ENCODE measurements at places on chromosomes 5 and 9.

DNA sequence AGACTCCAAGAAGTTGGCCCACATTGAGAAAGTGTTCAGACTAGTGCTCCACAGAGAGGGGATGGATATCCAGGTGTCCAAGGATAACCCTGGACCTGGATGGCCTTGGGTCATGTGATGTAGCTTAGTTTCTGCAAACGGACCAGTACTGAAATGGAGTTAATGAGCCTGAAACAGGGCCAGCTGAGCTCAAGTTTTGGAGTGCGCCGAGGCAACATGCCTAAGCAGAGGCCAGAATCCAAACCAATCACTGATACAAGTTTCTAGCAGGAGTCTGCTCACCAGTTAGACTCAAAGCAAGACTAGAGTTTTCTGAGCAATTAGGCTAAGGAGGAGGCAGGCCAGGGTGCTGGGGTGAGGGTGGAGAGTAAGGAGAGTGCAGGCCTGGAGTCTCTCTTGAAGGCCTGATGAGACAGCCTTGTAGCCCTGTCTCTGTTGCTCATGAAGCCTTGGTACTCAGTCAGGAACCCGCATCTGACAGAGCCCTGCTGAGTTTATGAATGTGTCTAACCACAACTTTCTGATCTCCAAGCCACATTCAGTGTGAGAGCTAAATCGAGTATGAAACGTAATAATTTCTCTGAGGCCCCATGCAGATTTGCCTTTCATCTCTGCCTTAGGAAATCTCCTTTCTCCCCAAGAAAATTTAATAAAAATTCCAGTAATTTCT is 68.9 kb upstream of the EQTN start:
- DNase-seq: no peak

- DNase-seq: no peak
Observed at GRCh38 chr5:83199126-83199525, 121.8 kb downstream of the XRCC4 start.

GRCh38 chr5:150637245-150638052 is 3.0 kb upstream of the SYNPO start:
- DNase-seq: no peak

DNA sequence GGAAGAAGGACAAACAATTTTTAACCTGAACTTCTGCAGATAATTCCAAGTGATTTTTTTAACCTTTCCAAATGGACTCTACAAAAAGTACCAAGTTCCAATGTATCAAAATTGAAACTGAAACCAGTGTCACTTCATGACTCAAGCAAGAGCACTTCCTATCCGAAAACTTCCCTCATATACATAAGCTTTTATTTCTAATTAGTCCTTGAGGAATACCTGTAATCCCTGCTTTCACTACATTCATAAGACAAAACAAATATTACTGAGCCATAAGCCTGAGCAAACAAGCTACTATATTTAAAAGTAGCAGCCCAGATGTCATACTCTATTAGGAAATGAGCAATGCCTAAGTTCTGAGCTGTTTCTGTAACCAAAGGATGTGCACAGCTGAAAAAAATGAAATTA is 224.4 kb downstream of the EBF1 start:
- no peak for DNase-seq

DNA sequence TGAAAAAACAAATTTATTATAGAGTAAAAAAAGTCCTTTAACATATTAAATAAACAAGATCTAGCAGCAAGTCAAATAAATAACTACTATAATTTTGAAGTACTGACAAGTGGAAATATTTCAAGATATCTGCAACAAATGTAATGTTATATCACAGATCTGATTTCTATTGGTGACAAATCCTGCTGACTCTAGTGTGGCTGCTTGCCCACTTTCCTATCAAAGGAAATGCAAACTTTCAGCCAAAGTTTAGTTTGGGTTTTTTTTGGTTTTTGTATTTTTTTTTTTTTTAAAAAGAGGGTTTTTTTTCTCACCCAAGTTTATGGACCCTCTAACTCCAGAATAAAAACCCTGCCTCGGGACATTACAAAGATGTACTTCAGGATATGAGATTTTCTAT is 12.9 kb downstream of the ADRA1B start:
- no peak for DNase-seq

DNA sequence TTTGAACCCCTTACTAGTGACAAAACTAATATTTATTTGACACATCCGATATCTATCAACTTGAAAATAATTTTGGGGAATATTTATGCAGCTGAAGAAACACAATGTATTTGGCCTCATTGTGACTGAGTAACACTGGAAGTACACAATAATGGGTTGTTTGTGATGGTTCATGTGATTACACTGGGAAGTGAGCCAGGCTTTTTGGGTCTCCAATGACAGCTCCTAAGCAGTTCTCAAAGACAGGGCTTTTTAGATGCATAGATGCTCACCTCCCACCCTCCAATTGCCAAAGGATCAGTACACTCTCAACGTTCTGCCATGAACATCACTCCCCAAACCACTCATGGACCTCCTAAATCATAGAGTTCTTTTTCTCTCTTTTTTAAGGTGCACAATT is 170.0 kb downstream of the SLC24A2 start:
- DNase-seq: no peak

DNA sequence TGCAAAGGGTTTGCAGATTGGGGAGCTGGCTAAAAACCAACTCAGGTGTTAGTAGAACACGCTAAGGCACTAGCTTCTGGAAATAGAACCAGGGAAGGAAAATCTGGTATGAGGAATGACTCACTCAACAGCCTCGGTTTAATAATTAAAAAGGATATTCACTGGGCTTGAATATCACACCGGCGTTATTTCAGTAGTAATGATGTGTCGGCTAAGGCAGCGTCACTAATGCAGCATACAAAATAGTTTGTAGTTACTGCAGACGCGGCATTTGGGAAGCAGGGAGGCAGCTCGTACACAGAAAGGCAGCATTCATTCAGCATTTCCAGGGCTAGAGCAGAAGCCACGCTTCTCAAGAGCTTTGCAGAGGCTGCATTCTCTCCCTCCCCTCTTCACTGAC is 1.7 kb downstream of the ADRA1B start:
- DNase-seq: no peak

DNA sequence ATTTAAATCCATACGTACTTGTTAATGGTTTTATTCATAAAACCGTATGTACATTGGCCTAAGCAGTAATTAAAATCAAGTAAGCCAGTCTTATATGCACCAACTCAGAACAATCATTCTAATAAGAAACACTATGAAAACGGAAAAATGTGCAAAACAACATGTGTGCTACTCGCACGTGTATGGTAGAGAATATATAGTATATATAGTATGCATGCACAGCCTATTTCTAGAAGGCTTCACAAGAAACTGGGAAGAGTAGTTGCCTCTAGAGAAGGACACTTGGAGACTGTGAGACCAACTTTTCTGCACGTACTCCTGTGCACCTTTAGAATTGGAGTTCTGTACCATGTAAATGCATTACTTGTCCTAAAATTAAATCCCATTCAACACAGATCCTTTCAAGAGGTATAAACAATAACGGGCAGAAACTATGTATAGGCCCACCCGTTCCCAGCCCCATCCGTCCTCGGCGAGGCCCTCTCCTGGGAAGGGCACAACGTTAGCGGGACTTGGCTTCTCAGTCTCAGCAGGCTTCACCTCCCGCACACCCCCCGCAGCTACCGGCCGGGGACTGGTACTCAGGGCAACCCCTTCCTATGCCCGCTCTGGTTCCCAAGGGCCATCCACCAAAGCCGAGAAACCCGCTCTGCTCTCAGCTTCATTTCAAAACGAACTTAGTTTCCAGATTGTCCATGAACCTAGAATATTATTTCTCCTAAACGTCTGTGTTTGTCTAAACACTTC is 2.0 kb downstream of the CDC14B start:
- DNase-seq: no peak

DNA sequence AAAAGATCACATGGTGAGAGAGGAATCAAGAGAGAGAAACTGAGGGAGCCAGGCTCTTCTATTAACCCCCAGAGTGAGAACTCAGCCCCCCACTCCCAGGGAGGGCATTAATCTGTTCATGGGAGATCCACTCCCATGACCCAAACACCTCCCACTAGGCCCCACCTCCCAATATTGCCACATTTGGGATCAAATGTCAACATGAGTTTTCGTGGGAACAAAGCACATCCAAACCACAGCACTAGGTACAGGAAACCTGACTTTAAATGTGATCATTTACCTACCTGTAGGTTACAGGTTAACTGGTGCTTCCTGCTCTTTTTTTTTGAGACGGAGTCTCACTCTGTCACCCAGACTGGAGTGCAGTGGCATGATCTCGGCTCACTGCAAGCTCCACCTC is 16.9 kb downstream of the NNT start:
- no peak for DNase-seq

GRCh38 chr9:124598048-124598447 is 90.8 kb upstream of the NR5A1 start:
- no peak for DNase-seq

- DNase-seq: no peak
Observed at GRCh38 chr9:125587819-125588460, 119.1 kb downstream of the MAPKAP1 start.

DNA sequence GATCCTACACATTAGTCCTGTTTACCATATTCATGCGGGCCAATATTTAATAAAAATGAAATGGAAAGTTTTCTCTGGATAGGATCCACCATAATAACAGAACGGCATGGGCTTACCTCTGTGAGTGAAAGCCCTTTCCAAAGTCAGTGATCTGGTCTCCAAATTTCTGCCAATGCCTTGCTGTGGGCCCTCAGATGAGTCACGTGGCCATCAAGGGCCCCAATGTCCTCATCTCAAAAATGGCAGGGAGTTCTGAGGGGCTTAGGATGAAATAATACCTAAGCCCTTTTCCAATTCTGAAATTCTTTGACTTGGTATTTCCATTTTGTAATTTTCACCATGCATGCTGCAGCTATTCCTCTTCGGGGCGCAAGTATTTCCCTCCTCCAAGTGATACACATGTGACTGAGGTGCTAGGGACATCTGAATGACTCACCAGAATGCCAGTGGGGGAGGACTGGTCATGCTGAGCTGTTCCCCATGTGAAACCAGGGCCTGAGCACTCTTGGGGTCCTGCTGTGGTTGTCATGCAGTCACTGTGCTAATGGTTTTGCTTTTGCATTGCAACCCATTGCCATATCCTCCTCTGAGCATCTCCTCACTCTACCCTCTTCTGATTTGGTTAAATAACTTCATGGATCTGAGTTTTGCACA is 35.0 kb downstream of the ITK start:
- no peak for DNase-seq

- no peak for DNase-seq
Observed at GRCh38 chr9:92608909-92609445, 61.0 kb downstream of the IPPK start.

DNA sequence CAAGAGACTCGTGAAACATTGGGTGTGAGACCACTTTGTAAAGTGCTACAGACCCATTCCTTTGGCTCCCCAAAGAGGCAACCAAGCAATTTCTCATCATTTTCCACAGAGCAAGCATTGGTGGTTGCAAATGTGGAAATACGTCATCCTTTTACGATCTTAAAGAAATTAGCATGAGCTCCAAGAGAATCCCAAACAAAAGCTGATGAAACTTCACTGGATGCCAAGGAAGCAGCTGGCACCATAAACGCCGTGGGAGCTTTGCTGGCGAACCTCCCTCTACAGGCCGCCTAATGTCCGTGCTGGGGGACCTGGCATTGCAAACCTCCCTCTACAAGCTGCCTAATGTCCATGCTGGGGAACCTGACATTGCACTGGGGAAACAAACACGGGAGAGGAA is 432.4 kb downstream of the ACTL7B start:
- no peak for DNase-seq

GRCh38 chr5:135313405-135313804 is 85.6 kb downstream of the MACROH2A1 start:
- DNase-seq: no peak

DNA sequence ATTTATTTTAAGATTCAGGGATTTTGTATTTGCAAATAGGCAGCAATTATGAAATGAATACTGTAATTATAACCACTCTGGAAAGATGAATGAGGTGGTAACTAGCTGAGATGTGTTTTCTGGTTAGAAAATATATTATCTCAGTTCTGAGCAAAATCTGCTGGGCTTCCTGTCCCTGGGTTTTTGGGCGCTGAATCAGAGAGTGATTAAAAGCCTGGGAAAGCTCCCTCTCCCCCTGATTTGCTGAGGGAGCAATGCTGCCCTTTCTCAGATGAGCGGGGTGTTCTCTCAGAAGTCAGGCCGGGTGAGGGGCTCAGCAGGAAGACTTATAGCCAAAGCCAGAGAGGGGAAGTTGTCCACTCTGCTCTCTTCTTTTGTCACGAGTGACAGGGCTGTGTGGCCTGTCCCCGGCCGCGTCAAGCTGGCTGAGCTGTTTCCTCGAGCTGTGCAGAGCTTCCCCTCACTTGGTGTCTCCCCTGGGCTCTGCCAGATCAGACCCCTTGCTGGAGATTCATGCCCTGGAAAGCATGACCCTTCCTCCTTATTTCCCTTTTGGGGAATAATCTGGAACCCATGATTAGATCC is 39.8 kb upstream of the PITX1 start:
- no peak for DNase-seq

GRCh38 chr5:17302106-17302505 is 84.7 kb downstream of the BASP1 start:
- DNase-seq: no peak

- no peak for DNase-seq
Observed at GRCh38 chr5:31850981-31851689, 212.2 kb downstream of the PDZD2 start.

GRCh38 chr5:107779437-107779836 is 108.7 kb upstream of the EFNA5 start:
- DNase-seq: no peak

DNA sequence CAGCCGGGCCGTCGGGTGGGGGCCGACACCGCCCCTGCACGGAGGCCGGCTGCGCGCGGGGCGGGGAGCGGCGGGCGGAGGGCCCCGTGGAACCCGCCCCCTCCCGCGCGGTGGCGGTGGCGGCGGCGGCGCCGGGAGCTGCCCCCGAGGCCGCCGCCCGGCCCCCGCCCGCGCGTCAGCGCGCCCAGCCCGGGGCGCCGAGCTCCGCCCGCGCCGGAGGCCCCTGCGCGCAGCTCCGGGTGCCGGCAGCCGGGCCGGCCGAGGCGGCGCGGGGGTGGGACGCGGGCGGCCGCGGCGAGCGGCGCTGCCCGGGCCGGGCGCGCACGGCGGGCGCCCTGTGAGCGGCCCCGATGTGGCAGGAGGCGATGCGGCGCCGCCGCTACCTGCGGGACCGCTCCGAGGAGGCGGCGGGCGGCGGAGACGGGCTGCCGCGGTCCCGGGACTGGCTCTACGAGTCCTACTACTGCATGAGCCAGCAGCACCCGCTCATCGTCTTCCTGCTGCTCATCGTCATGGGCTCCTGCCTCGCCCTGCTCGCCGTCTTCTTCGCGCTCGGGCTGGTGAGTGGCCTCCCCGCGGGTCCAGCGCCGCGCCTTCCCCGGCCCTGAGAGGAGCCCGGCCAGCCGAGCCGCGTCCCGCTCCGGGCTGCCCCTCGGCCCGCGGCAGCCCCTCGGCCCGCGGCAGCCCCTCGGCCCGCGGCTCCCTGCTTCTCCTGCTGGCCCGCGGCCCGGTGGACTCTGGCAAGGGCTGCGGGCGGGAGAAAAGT is at the start of gene ADCY2:
TSS of gene ADCY2 (plus strand) at position 192 of the 766 bp plus-strand sequence. CDS start at position 351, 159 bp downstream.
- DNase-seq: peak; percentile 6

DNA sequence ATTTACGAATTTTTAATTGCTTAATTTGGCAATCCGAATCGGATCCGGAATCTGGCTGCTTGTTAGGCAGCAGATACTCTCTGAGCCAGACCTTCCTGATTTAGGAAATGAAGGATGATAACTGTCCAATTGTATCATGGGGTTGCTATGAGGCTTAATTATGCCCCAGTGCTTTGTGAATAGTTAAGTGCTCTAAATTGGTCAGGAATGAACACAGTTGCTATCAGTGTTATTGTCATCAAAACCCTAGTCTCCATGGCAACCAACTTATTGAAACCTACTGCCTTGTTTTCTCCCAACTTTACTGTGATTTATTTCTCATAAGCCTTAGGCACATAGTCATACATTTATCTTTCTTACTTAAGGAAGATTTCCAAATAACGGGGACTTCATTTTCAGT is 47.9 kb downstream of the MAMDC2 start:
- DNase-seq: no peak
